ENCODE measurements at places on chromosomes 6 and 20.

DNA sequence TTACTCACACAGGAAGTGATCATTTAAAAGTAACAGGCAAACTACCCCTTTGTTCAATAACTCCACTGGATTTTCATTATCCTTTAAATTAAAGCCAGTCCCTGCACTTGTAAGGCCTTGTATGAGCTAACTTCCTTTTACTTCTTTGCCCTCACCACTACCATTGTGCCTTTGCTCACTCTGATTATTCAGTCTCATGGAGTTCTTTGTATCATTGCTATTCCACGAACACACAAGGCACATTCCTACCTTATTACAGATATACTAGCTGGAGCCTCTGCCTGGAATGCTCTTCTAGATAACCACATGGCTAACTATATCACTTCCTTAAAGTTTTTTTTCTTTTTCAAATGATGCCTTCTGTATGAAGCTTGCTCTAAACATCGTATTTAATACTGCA is 748.6 kb upstream of the HS3ST5 start:
- no peak for DNase-seq

- DNase-seq = no peak
Observed at GRCh38 chr6:90676516-90677300, 89.8 kb upstream of the MAP3K7 start.

GRCh38 chr6:164109770-164110140 is 695.2 kb downstream of the QKI start:
- no peak for DNase-seq

DNA sequence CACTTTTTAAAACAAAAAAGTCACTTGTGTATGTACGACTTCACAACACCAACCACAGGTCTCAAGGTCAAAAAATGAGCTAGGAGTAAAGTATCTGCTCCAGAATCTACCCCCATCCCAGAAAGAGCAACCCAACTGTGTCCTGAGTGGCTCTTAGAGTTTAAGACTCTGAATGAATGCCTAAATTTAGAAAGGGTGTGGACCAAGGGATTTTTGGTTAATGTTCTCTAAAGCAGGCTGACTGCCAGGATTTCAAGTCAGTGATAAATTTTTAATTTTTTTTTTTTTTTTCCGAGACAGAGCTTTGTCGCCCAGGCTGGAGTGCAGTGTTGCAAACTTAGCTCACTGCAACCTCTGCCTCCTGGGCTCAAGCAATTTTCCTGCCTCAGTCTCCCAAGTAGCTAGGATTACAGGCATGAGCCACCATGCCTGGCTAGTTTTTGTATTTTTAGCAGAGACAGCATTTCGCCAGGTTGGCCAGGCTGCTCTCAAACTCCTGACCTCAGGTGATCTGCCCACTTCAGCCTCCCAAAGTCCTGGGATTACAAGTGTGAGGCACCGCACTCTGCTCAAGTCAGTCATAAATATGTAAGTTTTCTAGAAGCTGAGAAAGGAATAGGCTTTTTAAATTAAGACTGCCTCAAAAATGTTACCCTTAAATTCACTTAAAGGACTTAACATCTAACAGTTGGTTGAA is 20.2 kb downstream of the STAU1 start:
- DNase-seq = peak; percentile 56

DNA sequence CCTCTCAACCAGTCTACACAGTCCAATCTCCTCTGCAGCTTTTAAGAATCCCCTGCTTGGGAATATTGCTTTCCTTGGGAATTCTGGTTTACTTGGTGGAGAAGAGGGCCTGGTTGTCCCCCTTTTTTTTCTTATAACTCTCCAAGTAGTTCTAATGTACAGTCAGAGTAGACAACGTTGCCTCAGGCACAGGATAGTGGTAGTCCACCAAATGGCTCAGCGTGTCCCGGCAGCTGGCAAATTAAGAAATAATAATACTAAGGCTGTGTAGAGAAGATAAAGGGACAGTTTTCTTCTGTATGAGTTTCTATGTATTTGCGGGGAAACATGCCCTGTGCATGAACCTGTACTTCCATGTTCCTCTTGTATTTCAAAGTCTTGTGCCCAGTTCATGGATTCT is 145.7 kb upstream of the RREB1 start:
- DNase-seq = no peak

DNA sequence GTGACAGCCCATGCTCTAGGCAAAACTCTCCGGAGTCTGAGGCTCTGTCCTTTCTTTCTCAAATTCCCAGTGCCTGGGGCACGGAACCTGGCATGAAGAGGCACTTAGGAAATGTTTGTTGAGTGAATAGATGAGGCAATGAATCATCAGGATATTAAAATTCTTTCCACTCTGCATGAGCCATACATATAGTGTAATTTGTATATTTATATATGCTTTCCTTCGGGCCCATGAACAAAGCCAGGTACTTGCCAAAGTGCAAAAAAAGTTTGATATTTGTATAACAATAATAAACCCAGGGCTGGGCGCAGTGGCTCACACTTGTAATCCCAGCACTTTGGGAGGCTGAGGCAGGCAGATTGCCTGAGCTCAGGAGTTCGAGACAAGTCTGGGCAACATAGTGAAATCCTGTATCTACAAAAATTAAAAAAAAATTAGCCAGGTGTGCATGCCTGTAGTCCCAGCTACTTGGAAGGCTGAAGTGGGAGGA is 212.3 kb upstream of the ZNF217 start:
- no peak for DNase-seq

DNA sequence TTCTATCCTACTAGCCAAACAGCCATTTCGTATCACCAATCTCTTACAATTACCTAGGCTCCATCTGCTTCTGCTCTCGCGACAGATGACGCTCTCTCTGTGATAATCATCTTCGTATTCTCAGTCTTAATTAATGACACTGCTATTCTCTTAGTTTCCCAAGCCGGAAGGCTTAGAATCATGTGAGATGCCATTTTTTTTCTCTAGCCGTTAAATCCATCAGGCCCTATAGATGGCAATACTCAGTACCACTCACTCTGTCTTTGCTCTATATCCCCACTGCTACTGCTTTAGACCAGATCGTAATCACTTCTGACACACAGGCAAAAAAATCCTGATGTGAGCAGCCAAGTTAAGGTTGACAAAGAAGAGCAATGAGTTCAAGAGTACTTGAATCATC is 2.1 kb upstream of the THEMIS start:
- DNase-seq = no peak

GRCh38 chr6:52620906-52621190 is 44.0 kb upstream of the TRAM2 start:
- no peak for DNase-seq

DNA sequence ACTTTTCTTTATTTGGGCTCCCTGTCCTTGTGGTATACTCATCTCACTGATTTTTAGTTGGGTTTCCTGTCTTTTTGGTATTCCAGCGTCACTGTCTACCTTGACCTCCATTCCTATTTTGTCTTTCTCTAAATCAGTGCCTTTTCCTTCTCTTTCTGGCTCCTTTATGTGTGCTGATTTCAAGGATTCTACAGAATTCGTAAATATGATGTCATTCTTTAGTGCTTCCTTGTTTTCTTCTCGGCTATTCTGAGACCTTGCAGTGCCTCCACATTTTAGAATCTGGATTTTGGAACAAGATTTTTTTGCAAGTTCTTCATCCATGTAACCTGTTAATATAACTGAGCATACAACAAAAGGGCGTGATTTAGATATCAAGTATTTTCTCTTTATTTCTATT is 69.8 kb upstream of the NOTCH4 start:
- DNase-seq = no peak

- DNase-seq = peak; percentile 8
Observed at GRCh38 chr20:32635764-32636163, 38.0 kb downstream of the C20orf203 start.

GRCh38 chr20:16265334-16265733 is 307.9 kb downstream of the KIF16B start:
- no peak for DNase-seq

DNA sequence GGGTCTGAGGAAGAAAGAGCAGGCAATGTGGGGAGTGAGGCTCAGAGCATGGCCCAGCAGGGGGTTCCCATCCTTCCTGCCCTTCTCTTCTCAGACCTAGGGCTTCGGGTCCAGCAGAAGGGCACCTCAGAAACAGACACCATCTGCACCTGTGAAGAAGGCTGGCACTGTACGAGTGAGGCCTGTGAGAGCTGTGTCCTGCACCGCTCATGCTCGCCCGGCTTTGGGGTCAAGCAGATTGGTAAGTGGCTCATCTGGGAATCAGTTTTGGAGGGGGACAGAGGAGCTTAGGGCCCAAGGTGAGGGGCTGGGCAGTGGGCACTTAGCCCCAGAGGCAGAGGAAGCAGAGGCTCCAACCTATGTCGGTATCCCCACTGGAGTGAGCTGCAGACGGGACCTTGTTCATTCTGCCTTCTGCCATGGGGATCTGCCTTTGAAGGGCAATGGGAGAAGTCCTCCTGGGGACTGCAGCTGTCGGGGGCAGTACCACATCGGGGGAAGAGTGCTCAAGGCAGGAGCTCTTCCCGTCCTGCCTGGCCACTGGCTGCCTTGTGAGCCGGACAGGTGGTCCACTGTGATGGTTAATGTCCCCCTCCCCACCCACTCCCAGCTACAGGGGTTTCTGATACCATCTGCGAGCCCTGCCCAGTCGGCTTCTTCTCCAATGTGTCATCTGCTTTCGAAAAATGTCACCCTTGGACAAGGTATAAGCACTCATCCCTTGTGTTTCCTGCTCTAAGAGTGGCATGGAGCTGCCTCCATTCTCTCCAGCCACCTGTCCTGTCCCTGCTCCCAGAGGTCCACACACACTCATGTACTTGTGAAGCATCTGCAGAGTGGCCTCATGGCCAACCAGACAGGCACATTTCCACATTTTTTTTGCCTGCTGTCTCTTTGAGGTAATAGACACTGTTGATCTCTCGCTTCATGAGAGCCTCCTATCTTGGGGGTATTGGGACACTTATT is 4.7 kb downstream of the CD40 start:
- no peak for DNase-seq

DNA sequence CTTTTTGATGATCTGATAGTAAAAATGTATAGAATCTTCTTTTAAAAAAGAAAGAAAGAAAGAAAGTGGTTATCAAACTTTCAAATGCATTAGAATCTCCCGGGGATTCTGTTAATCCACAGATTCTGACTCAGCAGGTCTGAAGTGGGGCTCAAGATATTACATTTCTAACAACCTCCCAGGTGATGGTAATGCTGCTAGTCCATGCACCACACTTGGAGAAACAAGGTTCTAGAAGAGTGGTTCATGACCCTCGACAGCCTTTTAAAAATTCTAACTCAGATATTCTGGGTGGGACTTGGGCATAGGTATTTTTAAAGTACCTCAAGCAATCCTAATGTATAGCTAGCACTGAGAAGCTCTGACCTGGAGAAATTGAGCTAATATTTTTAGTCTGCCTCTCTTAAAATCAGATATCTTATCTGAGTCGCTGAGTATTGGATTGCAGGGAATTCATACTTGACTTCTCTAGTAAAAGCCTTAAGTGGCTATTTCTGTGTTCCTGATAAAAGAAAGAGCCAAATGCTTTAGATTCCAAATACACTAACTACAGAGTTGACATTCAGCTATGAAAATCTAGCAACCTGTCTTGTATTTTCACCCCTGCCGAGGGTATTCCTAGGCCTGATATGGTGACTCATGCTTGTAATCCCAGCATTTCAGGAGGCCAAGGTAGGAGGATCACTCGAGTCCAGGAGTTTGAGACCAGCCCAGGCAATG is 252.4 kb downstream of the PHACTR1 start:
- DNase-seq = no peak

GRCh38 chr20:57439432-57439831 is 48.2 kb downstream of the RBM38 start:
- no peak for DNase-seq

DNA sequence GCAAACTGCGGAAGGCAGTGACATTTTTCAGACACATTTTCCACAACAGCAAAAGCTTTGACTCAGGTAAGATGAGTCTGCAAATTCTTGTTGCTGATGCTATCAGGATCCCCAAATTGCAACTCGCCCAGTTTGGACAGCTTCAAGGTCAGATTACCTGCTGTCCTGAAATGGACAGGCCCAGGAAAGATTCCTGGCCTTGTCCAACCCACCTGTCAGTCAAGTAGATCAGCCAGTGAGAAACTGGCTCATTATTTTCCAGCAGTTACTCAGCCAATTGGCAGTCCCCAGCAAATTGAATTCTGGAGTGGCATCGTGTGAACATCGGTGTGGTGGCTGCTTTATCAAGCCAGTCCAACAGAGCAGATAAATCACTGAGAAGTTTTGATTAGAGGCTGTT is 84.5 kb upstream of the SNAP25 start:
- DNase-seq = no peak

DNA sequence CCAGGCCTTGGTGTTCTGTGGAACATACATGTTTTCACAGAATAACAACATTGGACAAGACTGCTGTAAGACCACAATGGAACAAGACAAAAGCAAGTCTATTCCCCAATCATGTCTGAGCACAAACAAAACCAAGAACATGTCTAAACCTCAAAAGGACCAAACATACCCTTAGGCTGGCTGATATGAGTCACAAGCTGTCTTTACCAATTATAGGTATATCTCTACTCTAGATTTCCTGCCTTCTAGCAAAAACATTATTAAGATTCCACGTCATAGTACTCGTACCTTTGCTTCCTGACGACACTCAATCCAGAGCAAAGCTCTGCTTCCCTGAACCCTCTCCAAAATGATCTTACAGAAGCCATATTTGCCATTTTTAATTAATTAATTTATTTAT is 15.4 kb upstream of the L3MBTL1 start:
- DNase-seq = no peak

GRCh38 chr6:95185874-95186273 is 391.5 kb upstream of the MANEA start:
- no peak for DNase-seq

DNA sequence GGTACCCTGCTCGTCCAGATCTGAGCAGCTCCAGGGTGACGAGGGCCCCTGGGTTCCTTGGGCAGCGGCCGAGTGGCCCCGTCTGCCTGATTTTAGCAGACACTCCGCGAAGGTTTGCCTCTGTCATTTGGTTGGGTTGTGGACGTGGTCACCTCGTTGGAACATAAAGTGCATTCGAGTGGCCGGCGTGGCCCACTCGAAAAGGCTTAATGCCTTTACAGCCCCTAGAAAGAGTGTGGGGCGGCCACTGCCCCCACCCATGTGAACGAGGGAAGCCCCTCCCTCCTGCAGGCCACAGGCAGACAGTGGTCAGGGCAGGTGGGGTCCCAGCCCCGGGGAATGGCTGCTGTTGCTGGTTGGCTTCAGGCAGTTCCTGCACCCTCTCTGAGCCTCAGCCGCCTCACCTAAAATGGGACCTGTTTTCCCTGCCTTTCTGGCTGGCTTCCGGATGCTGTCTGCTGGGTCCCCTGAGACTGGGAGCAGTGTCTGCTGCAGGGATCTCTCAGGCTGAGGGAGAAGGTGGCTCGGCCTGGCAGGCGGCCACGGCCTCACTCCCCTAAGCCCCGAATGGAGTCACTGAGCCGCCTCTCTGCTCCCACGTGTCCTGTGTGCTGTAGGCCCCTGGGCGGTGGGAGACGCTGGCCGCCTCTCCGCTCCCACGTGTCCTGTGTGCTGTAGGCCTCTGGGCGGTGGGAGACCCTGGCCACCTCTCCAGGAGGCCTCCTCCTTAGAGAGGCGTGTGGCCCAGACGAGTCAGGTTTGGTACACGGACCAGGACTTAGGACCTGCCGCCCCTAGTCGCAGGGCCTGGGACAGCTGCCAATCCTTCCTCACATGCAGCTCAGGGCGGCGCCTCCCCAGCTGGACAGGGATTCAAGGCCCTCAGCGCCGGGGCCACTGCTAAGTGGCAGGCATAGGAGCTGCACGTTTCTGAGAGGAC is 233.0 kb downstream of the ERMARD start:
- no peak for DNase-seq
